A549 (cell line): ENCODE measurements at places on chromosomes 6 and 20.

DNA sequence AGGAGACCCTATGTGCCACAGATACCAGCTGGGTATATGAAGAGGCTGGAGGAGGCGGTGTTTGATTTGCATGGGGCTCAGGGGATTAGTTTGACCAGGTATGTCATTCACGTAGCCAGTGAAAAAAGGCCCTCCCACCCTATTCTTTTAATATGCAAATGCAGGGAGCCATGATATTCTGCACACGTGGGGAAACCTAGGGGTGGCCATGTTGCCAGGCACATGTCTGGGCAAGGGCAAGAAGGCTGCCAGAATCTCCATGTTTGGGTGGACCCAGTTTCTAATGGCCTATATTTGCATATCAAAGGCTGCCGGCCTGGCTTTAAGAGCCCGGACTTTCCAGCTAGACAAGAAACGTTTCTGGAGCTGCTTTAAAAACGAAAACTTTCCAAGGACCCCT, 60.4 kb downstream of the SOX4 start:
- DNase-seq: no peak

DNA sequence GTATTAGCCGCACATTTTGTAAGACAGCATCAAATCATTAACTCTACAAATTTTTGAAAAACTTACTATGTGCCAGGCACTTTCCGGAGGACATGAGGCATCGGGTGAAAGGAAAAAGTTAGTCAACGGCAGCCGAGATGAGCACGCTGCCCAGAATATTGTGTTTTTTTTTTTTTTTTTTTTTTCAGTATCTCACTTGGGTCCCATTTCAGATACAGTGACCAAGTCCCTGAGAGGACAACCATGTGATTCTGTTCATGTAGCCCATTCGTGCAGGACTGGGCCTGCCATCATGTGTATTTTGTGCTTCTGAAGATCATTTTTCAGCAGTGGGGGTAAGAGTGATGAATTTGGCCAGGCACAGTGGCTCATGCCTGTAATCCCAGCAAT, 1.3 kb downstream of the SLA2 start:
- DNase-seq: no peak

GRCh38 chr20:2136275-2136674, 34.6 kb downstream of the STK35 start:
- DNase-seq: no peak

- no peak for DNase-seq
Measured at GRCh38 chr20:15317546-15318232, 980.3 kb upstream of the FLRT3 start.

- DNase-seq: no peak
Measured at GRCh38 chr6:44302856-44303255, 10.3 kb downstream of the AARS2 start.

DNA sequence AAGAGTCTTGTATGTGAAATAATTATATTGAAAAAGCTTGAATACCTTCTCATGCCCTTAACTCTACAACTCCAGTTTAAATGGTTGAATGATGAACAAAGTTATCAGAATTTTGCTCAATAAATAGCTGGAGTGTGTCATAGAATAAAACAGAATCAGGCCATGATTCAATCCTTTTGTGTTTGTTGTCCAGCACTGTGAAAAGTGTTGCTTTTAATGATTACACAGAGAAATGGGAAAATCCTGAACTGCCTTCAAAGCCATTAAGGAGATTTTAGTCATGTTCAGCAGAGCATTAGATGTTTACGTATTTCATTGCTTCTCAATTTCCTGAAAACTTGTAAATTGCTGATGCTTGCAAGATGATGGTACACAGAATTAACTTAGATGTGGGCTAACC, 262.9 kb upstream of the BTBD3 start:
- DNase-seq: no peak

DNA sequence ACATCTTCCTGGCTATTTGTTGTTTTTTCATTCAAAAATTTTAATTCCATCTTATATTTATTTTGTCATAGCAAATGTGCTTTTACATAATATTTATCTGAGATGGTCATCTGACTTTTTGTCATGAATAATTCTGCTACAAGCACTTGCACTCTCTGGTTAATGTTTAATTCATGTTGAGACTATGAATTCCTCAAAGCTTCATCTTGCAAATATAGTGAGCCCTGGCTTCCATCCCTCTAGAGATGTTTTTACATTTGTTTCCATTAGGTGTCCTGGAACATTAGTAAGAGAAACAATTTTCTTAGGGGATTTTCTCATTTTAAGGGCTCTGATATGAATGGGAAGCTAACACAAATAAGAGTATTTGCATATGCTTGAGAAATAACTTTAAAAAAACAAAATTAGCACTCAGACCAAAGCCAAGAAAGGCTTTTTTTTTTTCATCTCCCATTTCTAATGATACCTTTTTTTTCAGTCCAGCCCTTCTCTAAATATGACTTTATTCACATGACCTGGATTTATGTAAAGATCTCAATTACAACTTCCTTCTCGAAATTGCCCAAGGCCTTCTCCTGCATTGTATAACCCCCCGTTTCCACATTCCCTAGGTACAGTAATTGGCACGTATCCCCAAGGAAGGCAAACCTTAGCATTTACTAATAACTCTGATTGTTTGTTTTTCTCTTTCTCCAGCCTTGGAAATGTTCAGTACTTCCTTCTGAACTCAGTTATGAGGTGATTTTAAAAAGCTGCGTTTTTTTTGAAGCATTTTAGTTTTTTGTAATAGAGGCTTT, 797.0 kb upstream of the GJE1 start:
- DNase-seq: peak; percentile 53

- DNase-seq: no peak
Measured at GRCh38 chr6:138307816-138308730, 69.6 kb upstream of the SMIM28 start.

DNA sequence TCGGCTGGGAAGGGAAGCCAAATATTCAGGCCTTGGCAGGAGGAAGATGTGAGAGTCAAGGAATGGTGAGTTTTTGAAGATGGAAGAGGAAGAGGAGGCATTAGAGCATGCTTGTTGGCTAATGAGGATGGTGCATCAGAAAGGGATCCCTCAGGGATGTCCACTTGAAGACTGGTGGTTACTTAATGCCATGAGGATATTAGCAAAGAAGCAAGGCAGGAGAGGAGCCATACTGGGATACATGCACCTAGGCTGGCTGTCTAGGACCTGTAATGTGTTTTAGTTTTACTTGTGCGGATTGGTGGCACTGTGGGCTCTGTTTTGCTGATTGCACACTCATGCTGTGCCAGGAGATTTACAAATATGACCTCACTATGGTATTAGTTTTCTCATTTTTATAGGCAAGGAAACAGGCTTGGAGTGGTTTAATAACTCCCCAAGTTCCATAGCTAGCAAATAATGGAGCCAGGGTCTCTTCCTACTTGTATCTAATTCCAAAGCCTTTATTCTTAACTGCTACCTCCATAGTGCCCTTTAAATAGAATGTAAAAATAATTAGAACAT, 37.8 kb downstream of the NCOA7 start:
- DNase-seq: no peak

- peak; percentile 33 for DNase-seq
Measured at GRCh38 chr20:8132484-8133309, 631 bp downstream of the PLCB1 start.

- DNase-seq: no peak
Measured at GRCh38 chr20:20410678-20411077, 42.8 kb downstream of the INSM1 start.
